ENCODE measurements at places on chromosomes 1 and 21. TPM values are rescaled to one million over a fixed set of nuclear protein-coding genes. Genes with fewer than 3 reads are reported as not detected.

The MIXL1 gene
- not detected for total RNA-seq

The GNG4 gene
- total RNA-seq: 0.42 TPM

The RHCE gene
- 0.17 TPM for total RNA-seq

The SLAMF9 gene
- not detected for total RNA-seq

The ST6GALNAC5 gene
- not detected for total RNA-seq

The EXTL1 gene
- total RNA-seq: not detected

The GJB3 gene
- total RNA-seq: not detected

The HLX gene
- 0.10 TPM for total RNA-seq

The HTR6 gene
- 0.10 TPM for total RNA-seq

The UTS2 gene
- 0.17 TPM for total RNA-seq

The KCNT2 gene
- total RNA-seq: not detected

DNA sequence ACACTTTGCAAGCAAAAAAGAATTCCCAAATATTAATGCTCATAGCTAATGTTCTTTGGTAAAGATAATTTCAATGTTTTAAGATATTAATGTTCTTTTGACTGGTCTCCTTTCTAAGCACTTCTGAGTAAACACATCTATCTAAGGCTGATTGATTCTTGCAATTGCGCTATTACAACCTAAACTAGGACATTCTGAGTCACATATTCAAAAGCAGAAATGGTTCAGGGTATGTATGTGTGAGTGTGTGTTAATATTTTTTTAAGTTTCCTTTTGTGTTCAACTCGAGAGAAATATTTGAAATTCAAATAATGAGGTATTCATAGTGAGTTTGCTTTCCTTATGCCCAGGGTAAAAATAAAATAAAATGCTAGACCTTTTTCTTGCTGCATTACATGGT, 203.6 kb upstream of the GRIK3 start:
- DNase-seq: no peak

DNA sequence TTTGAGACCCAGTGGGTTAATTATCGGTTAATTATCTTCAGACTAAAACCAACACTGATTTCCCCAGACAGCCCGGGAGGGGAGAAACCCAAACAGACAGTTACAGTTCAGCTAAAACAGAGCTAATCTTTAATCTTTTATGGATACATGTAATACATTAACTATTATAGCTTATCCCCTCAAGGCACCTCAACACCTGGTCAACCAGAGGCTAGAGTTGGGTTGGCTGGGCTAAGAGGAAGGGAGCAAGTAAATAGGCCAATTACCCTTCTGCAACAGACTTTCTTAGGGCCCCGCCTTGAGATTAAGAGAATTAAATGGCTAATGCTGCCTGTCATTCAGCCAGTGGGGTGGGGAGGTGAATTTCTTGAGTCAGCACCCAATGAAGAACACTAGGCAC, 6.6 kb upstream of the MED18 start:
- DNase-seq: no peak

- peak; percentile 47 for DNase-seq
These were observed 2.7 kb downstream of the FAM110D start for GRCh38 chr1:26161415-26162219.

- peak; percentile 29 for DNase-seq
These were observed 17.4 kb upstream of the IFNAR2 start for GRCh38 chr21:33212159-33212851.

DNA sequence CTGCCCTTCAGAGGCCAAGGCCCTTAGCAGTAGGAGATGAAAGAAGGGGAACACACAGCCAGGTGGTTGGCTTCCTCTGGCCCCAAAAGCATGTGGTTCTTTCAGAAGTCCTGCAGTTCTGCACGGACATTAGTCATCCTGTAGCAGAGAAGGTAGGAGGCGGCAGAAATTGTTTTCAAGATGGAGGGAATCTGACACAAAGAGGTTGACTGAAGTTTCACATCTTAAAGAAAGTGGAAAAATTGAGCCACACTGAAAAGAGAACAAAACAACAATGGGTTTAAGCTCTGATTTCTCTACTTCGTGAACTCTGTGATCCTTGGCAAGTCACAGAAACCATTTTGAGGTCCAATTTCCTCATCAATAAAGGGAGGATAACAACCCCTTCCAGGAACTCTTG, 125.3 kb upstream of the DNAH14 start:
- DNase-seq: no peak

DNA sequence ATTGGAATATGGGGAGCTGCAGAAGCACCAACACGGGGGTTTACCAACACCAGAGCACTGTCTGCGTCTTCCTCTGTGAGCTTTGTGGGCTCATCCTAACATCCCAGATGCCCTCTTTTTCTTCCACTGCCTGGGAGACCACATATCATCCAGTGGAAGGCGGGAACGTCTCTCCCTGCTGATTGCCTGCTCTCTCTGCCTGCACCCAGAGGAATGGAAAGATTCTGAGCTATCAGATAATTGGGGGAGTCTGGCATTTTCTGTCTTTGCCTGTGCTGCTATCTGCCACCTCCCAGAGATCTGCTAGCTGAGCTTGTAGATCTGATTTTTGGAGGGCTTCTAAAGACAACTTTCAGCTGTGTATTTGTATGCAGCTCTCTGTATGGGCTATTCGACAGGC, 166.2 kb upstream of the PLXNA2 start:
- DNase-seq: no peak

DNA sequence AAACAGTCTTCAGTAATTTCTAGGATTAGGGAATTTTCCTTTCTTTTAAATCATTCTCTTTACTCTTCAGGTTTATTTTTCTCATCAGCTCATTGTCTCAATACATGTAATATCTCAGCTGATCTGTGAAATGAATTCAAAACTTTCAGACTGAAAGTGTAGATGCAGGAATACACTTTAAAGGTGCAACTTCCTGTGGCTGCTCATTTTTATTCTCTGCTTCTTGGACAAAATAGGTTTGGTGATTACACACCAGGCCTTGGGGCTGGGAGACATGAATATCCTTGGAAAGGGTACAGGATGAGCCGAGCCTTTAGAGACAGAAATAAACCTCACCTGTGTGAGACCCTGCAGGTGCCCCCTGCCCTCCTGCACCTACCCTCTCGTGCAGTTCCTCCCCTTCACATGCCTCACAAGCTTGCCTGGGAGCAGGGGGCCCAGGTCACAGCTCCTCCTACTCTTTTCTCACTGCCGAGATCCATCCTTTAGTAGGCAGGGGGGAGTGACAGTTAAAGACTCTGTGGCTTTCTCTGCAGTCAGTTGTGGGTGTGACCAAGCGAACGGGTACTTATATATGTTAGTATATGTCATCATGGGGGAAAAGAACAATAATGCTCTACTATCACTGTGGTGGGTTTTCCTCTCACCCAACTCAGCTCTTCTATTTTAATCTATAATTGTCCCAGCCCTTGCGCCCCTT, 23.6 kb downstream of the XCL2 start:
- peak; percentile 53 for DNase-seq

DNA sequence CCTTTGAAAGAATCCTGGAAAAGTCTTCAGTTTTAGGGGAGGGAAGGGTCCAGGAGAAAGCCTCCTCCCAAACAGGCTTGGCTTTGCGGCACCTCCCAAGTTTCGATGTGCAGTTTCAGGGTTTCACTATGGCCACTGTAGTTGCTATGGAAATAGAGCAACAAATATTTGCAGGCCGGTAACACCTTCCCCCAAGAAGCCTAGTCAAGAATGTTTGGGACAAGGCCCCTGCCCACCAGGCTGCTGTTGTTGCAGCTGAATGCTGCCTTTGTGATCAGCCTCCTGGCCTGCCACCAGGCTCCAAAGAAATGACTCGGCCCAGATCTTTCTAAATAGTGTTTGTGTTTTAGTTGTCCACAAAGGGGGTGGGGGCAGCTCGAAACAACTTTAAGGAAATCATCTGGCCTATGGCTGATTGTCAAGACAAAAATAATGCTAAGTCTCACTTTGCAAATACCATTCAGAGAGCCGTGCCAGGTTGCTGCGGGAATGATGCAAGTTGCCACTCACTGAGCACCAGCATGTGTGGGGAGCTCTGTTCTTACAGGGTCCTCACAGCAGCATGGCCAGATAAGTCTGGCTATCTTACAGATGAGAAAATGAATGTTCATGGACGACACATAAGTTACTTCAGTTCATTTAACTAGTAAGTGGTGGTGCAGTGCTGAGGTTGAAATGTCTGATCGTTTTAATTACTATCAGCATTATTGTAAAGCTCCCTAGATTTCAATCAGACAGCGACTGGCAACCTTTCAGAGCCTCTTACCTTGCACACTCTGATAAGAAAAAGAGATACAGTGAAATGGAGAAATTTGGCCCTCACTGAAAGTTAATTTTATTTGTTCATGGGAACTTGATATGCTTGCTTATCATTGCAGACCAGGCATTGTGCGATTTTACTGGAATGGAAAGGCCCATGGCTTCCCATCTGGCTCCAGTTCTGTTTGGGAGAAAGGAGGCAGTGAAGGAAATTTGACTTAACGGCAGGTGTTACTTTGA, 91.2 kb upstream of the JUN start:
- DNase-seq: no peak

DNA sequence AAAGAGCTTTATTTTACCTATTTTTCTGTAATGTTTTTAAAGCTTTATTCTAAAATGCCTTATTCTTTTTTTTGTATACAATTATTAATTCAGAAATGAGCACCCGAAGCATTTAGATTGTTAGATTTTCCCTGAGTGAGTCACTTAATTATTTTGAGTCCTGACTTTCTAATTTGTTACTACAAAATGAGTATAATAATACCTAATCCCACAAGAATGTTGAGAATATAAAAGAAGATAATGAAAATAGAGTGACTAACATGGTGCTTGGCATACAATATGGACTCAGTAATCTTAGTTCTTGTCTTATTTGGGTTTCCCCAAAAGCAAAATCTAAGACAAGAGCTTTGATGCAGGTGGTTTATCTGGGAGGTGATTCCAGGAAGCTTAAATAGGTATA, 142.2 kb downstream of the LHX8 start:
- no peak for DNase-seq

DNA sequence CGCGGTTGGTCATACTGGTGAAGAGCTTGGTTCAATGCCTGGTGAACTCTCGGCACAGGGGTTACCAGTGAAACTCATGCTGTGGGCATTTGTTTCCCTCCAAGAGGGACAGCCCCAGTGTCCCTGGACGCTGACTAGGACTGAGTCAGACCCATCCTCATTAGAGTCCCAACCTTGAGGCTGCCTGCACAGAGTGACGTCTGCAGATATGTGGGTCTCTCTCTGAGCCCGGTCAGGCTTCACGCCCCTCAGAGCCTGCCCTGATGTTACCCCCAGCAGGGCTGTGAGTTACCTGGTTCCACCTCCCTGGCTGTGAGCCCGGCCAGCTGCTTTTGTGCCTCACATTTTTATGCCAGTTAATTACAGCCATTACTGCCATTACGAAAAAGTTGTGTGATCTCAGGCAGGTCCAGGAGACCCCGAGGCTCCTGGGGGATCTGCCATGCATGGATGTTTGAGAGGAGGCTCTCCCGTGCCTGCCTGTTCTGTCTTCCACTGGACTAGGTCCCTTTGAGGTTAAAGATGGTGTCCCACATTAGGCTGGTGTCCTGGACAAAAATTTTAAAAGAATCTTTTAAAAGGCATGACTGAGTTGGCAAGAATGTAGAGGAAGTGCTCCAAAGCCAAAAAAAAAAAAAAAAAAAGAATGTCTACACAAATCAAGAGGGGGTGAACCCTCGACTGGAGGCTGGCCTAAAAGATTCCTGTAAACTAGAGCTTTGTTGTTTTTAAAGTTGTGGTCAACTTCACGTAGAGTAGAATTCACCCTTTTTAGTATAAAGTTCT, 36.6 kb upstream of the PADI1 start:
- DNase-seq: no peak

GRCh38 chr1:10242811-10243210, 32.4 kb downstream of the KIF1B start:
- no peak for DNase-seq

- no peak for DNase-seq
These were observed 40.1 kb downstream of the SLC9C2 start for GRCh38 chr1:173562813-173563212.

DNA sequence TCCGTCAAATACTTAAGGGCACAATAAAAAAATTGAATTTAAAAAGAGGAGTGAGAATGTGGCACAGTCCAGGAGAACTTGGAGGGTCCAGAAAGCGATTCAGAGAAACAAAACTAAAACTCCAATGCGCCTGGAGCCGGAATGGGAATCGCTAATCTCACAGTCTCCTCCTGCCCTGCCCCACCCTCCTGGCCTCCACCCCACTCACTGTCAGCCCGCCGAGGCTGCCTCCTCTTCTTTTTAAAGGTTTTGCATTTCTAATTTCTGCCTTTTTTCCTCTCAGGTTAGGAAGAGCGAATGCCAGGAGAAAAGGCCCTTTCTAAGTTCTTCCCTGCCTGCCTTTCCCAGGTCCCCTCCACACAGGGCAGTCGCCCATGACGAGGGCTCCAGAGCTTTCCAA, 135.3 kb downstream of the ZBTB18 start:
- no peak for DNase-seq

DNA sequence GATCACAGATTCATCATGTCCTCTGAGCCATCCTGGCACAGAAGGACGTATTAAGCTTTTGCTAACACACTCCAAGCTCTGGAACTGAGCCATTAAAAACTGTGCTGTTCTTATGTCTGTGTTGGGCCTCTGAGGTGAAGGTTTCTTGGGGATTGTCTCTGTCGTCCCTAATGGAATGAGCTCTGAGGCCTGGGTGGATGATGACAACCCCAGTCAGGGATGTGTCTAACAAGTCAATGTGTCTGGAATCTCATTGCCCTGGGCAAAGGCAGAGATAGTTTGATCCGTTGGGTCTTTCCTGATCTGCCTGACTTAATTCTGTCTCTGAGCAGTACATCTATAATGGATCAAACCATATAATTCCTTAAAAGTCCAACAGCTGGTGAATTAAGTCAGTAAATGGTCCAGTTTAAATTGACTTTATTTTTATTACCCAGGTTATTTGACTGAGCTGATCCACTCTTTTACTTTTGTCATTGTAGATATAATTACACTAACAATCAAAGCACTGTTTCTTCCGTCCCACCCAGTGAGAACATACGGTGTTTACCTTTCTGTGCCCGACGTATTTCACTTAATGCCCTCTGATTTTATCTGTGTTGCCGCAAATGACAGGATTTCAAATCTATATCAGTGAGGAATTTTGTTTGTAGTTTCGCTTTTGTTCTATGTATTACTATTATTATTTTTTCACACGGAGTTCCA, 38.8 kb upstream of the OR2B11 start:
- no peak for DNase-seq

- DNase-seq: no peak
These were observed 40.3 kb upstream of the RUNX3 start for GRCh38 chr1:24970399-24970753.

DNA sequence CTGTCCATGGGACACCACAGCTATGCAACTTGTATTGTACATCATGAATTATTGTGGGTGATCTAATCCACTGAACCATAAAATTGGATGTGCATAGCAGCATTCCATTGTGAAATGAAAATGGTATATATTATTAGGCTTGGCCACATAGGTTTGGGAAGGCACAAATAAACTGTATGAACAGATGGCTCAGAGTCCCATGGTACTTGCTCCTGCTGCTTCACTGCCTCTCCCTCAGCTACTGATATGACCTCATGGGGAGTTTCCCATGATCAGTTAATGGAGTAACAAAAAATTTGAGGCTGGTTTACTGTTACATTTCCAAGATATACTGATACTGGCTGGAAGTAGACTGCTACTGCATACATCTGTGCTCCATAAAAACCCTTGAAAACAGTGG, 152.7 kb upstream of the NEGR1 start:
- no peak for DNase-seq
